Activated CD8-positive, alpha-beta memory T cell treated with anti-CD3 and anti-CD28 coated beads, Interleukin-2, amount 10 ng/mL, durations not matched to agents 7 days and 5 days (primary cell): ENCODE measurements at places on chromosomes 11 and 22.
A peak's percentile ranks its signal among the peaks of the same experiment; 100 is the strongest.

DNA sequence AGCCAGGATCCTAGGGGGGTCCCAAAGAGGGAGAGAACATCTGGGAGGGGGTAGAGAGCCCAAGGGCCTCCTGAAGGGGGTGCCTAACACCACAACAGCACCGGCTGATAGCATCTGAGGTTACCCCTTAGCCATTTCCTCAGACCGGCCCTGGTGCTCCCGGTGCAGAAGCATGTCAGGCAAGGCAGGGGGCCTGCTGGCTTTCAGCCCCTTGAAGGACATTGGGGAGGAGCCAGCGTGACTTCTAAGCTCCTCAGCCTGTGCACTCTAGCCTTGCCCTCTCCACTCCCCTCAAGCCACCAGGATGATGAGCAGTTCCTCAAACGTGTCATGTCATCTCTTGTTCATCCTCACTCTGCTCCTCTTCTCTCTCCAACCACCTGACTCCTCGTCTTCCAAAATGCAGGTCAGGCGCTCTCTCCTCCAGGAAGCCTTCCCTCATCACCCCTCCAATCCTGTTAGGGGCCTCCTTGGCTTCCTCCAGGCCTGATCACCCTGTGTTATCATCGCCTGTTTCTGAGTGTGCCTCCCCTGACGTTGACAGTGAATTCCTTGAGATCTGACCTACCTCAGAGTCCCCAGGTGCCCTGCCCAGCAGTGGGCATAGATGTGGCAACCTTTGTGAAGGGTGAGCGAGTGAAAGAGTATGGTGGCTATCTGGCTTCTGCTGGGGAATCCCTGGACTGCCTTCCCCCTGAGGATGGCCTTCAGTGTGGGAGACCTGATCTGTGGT lies 6.1 kb downstream of the P2RY2 start:
- no peak overlapping the region for H3K27ac ChIP-seq
- H3K27me3 ChIP-seq, result peaks cover 24% of the 10 kb centered on the region
- DNase-seq, result no peak
- H3K4me3 ChIP-seq, result no peak overlapping the region
- H3K4me1 ChIP-seq, result peaks cover 13% of the 10 kb centered on the region
- H3K36me3 ChIP-seq, result no peaks in the 10 kb centered on the region

GRCh38 chr11:9459667-9460321 lies 1.0 kb upstream of the ZNF143 start:
- peak overlapping the region; percentile 97 for H3K4me3 ChIP-seq
- H3K4me1 ChIP-seq, result peaks cover 32% of the 10 kb centered on the region
- H3K27me3 ChIP-seq, result no peaks in the 10 kb centered on the region

DNA sequence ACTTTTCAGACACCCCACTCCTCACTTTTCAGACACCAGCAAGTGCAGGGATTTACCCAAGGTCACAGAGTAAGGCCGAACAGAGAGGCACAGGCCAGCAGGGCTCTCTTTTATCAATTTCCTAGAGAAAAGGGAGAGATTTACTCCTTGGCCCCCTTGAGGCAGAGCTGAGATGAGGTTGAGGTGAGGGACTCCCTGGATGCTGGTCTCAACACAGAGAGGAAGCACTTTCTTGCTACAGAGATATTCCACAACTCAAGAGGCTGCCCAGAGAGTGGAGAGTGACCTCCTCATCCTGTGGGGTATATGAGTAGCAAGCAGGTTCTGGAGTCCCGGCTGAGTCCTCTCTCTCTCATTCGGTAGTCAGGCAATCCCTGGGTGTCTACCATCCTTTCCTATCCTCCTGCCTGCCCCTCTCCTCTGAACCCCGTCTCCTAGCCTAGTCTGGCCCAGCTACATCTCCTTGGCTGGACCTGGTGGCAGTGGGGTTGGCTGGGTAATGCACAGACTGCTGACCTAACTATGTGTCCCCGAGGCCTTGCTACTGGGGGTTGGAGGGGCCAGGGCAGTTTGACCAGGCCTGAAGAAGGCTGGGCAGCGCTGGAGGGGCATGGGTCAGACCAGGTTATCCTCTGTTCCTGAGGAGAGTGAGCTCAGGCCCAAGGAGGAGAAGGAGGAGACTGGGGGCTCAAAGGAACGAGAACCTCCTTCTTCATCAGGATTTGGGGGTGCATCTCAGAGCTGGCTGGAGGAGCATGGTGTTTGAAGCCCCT lies 1.8 kb upstream of the ARHGEF17 start:
- H3K4me1 ChIP-seq, result peaks cover 6% of the 10 kb centered on the region
- H3K4me3 ChIP-seq, result no peak overlapping the region
- DNase-seq, result no peak
- no peaks in the 10 kb centered on the region for H3K36me3 ChIP-seq
- H3K27me3 ChIP-seq, result peaks cover 33% of the 10 kb centered on the region

GRCh38 chr11:80297858-80298632 lies 857.2 kb upstream of the TENM4 start:
- no peak for DNase-seq
- no peaks in the 10 kb centered on the region for H3K27me3 ChIP-seq
- H3K4me3 ChIP-seq, result no peak overlapping the region
- no peak overlapping the region for H3K27ac ChIP-seq
